T-helper 2 cell (primary cell): ENCODE measurements at places on chromosomes 11 and 22.

GRCh38 chr11:79314906-79315689 is 125.7 kb downstream of the TENM4 start:
- DNase-seq: no peak

- DNase-seq: no peak
Observed at GRCh38 chr11:118221419-118221818, 3.4 kb downstream of the JAML start.

DNA sequence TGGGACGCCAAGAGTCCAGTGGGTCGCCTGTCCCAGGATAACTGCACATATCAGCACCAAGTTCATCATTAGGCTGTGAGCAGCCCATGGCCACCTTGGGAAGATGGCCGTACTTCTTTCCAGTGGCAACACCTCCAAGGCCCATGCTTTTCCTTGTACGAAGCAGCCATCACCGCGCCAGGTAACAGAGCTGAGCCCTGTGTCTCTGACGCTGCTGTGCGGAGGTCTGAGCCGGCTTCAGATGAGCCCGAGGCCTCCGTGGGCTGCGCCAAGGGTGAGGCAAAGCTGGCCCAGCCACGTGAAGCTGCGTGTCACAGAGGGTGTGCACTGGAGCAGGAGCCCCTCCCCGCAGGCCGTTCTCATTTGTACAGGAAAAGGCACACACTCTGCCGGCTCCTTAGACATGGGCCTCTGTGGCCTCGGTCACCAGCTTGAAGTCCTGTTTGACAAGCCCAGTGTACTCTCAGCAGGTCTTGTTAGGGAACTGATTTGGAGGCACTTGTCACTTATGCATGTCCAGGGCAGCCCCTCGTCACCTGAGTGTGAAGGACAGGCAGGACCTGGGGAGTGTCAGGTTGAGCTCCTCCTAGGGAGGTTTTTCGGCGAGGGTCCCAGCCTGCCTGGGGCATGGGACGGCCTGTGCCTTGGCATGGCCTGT is 401.5 kb downstream of the TBC1D22A start:
- no peak for DNase-seq

- no peak for DNase-seq
Observed at GRCh38 chr11:63919267-63920125, 2.5 kb upstream of the RCOR2 start.

DNA sequence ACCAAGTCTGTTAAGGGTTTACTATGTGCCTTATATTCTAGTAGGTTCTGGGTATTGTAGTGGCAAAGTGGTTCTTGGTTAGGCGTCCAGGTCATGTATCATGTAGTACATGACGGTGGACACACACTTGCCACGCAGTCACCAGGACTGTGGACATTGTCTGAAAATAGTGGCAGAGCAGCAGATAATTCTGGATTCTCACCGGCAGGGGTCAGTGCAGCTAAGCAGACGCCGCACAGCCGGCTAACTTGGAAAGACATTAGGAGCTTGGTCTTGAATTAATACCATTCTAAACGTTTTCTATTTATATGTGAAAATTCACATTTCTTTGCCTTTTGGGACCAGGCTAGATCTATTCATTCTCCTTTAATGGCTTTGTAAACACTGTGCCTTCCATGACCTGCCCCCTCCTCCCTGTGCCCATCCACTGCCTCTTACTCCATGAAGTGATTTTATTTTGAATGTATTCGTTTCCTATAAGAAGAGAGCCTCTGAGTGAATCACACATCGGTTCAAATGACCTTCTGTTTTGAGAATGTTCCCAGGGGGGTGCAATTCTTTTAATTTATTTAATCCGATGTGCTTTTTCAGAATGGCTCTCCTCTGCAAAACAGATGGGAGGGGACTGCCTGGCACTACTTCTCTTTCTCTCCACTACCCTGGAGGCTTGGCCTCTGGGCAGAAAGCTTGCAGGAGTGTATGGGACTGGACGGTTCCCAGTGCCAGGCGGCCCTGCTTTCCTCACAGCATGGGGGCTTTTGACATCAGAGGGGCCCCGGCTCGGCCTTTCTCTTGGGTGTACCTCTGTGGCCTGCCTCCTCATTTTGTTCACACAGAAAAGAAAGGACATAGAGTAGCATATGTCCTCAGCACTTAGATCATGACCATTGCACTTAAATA is 378.0 kb downstream of the NTM start:
- DNase-seq: no peak

GRCh38 chr11:109731451-109731850 is 309.5 kb downstream of the C11orf87 start:
- DNase-seq: no peak
